ENCODE measurements at places on chromosomes 16 and 17.

- no peak for DNase-seq
These were observed 2.9 kb downstream of the FXR2 start for GRCh38 chr17:7611635-7612293.

GRCh38 chr16:50523710-50524109 lies 24.5 kb upstream of the NKD1 start:
- DNase-seq: no peak

DNA sequence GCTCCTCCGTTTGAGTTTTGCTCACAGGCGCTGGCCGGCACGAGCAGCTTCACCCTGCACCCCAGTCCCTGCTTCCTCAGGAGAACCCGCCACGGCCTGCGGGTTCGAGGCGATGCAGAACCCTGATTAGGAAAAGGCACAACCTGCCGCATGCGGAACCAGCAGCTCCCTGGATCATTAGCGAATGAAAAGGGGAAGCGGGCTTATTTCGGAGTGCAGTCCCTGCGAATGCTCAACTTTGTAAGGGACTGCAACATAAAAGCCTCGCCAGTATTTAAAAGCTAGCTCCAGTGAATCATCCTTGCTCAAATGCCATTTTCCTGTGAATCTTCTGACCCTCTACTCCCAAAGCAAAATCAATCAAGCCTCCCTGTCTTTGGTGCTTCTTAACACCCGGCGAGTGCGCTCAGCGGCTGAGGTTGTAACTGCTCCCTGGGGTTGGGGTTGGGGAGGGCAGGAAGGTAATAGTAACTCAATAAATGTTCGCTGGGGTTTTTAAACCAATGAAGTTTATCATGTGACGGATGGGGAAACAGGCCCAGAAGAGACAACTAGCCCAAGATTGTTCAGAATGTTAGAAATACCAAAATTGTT lies 678 bp upstream of the AKAP10 start:
- no peak for DNase-seq

DNA sequence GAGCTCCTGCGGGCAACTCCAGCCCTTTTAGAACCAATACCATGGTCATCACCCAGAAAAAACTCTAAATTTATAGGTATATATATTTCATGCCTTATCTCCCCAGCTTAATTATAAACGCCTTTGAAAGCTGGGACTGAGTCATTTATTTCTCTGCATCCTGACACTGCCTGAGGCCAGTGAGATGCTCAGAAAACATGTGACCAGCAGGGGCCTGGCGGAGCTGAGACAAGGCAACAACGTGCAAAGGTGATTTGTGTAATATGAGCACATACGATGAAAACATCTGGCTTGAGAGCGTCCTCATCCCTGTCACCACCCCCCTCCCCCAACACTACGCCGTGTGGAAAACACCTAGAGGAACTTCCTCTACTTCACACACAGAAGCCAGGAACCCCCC lies 22.7 kb downstream of the NXN start:
- no peak for DNase-seq

GRCh38 chr17:47674499-47674898 lies 19.5 kb upstream of the TBKBP1 start:
- DNase-seq: no peak

DNA sequence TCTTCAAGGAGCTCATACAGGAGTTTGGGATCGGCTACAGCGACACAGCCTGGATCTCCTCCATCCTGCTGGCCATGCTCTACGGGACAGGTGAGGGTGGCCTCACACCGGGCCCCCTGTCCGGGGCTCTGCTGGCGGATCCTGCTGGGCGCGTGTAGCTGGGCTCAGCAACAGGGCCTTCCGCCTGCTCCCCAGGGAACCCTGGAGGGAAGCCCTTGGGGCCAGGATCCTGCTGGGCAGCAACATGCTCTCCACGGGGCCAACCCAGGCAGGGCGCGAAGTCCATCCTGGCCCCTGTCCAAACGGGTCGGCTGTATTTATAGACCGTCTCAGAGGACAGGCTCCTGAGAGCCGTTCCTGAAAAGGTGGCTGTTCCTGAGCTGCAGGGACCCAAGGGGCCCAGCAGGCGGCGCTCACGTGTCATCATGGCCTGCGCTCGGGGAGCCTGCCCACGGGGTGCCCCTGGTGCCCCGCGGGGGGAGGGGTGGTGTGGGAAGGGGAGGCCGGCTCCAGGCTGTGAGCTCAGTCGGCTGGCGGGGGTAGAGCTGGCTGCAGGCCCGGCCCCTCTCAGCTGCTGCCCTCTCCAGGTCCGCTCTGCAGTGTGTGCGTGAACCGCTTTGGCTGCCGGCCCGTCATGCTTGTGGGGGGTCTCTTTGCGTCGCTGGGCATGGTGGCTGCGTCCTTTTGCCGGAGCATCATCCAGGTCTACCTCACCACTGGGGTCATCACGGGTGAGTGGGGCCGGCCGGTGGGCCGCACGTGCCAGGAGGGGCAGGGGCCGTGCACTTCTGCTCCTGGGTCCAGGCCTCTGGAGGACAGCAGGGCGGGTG lies 7.5 kb downstream of the SLC16A3 start:
- DNase-seq: peak; percentile 55

- peak; percentile 23 for DNase-seq
These were observed 21.7 kb downstream of the LRRC75A start for GRCh38 chr17:16470265-16470664.

GRCh38 chr17:31631766-31632165 lies 227.3 kb downstream of the COPRS start:
- DNase-seq: no peak

DNA sequence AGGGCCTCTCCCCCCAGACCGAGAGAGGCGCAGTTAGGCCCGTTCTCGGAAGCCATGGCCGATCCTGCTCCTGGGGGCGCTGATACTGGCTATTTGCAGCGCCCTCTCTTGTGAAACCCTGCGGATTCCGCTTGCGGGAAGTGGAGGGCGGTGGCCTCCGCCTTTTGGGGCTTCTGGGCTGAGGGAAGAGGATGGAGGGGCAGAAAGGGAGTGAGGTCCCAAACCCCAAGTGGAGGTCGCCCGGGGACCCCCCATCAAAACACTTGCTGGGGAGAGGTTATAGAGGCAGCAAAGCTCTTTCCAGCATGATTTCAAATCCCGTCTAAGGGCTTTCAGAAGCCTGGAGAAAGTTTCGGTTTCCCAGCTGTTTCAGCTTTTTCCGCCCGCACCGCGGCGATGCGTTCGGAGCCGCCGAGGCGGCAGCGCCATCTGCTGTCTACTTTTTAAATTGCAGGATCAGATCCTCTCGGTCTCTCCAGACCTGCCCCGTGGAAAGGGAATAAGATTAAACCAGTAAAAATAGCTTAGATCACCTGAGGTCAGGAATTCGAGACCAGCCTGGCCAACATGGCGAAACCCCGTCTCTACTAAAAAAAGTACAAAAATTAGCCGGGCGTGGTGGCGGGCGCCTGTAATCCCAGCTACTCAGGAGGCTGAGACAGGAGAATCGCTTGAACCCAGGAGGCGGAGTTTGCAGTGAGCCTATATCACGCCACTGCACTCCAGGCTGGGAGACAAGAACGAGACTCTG lies 15.8 kb downstream of the SNX20 start:
- DNase-seq: peak; percentile 23

DNA sequence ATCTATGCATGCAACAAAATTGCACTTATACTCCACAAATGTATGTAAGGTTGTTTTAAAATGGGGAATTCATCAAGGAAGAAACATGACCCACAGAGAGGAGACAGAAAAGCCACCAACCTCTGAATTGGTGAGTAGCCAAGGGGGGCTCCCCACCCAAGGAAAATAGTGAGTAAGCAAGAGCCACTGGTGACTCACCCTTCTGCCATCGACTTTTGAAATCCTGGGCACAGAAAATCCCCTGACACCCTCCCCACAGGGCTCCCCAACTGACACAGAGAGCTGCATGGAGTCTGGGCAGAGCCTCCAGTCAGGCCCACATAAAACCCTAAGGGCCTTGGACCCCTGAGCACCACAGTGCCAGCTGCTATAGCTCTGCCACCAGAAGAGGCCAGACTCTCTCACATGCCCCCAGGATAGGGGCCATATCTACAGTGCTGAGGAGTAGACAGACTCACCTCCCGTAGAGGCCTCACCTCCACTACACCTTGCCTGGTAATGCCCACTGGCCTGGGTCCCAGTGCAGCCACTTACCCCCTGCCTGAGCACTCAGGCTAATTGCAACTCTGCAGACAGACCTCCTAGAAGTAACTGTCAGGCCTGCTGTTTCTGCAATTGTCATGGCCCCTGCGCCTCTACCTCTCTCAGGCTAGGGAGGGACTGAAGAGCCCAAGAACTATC lies 244.7 kb upstream of the WSB1 start:
- DNase-seq: no peak

DNA sequence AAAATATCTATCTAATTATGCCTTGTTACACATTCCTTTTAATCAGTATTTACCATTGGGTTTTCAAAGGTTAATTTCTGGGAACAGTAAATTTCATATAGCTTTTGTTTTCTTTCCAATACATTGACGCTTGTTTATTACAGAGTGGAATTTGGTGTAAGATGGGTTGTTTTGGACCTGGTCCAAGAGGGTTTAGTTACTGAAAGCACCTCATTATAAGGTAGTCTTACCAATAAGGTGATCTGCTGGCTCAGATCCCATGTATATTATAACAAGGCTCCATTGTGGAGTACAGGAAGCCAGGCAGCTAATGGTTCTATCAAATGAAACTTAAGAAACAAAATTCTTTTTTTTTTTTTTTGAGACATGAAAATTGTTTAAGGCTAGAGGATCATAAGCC lies 87.3 kb upstream of the NACA2 start:
- no peak for DNase-seq

GRCh38 chr17:50544516-50544915 lies 2.5 kb upstream of the SPATA20 start:
- DNase-seq: no peak

- no peak for DNase-seq
These were observed 7.5 kb downstream of the NFATC2IP start for GRCh38 chr16:28958216-28958615.

GRCh38 chr16:24850289-24850938 lies 4.7 kb downstream of the SLC5A11 start:
- DNase-seq: no peak

- DNase-seq: no peak
These were observed 68.6 kb downstream of the EMP2 start for GRCh38 chr16:10511829-10512228.

GRCh38 chr16:1080801-1081733 lies 8.5 kb downstream of the SSTR5 start:
- DNase-seq: no peak

DNA sequence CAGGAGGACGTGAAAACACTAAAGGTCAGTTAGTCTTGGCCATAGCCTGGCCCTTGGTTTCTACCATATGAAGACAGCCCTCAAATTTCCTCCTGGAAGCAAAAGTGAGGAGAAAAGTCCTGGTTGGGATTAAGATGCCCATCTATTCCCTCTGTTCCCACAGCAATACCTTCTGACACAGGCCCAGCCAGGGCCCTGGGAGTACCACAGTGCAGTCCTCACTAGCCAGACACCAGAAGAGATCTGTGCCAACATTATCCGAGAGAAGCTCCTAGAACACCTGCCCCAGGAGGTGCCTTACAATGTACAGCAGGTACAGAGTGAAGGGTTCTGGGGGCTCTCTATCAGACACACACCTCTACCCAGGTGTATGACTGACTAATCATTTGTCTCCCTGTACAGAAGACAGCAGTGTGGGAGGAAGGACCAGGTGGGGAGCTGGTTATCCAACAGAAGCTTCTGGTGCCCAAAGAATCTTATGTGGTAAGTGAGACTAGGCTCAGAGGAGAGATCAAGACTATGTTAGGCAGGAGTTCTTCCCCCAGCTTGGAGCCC lies 4.1 kb downstream of the ERAL1 start:
- no peak for DNase-seq

GRCh38 chr16:10584981-10585438 lies 4.6 kb upstream of the EMP2 start:
- DNase-seq: no peak

DNA sequence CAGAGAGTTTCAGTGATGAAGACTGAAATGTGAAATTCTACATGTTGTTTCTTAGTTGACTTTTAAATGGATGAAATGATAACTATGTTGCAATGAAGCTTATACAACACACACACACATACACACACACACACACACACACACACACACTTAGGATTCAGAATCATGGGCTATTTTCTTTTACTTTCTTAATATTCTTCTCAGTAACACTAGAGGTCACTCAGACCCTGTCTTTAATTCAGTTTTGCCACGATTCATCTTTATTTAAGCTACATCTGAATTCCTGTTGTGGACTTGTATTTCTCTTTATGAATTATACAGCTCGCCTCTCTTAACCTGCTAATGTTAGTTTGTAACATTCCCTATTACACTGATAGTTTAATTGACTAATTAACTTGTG lies 109.6 kb upstream of the GOT2 start:
- DNase-seq: no peak

DNA sequence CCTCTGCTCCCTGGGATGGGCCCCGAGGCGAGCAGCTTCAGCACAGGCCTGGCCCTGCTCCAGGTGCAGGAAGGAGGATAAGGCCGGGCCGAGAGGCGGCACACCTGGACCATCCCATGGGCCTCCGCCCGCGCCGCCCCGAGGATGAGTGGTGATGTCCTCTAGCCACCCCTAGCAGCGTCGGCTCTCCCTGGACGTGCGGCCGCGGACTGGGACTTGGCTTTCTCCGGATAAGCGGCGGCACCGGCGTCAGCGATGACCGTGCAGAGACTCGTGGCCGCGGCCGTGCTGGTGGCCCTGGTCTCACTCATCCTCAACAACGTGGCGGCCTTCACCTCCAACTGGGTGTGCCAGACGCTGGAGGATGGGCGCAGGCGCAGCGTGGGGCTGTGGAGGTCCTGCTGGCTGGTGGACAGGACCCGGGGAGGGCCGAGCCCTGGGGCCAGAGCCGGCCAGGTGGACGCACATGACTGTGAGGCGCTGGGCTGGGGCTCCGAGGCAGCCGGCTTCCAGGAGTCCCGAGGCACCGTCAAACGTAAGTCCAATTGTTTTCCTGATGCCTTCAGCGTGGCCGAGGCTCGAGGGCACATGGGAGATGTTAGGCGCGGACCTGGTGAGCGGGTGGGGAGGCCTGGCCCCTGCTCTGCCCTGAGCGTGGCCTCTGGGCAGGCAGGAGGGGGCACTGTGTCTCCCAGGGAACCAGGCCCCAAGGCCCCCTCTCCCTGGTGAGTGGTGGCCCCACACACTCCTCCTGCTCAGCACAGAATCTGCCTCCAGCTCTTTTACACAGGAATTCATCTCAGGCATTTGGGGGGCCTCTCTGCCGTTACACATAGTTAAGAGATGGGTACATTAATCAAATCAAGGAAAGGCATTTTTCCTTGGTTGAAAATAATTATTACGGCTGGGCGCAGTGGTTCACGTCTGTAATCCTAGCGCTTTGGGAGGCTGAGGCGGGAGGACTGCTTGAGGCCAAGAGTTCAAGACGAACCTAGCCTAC lies 855 bp downstream of the TMEM204 start:
- DNase-seq: no peak

DNA sequence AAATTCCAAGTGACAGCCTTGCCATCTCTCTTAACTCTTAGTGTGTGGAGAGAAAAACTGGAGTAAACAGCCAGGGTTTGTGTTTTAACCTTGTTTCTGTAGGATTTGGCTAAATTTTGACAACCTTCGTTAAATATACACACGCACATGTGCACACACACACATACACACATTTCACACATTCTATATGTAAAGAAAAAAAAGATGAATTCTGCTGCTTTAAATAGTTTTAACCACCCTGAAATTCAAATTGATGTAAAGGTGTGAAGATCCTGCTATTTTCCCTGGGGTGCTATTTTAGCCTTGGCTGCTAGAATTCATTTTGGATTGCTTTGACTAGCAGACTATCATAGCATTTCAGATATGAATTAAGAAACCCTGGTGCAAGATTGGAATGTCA lies 191.9 kb downstream of the FTO start:
- no peak for DNase-seq

- DNase-seq: no peak
These were observed 162.7 kb upstream of the CDC42EP4 start for GRCh38 chr17:73474370-73474988.

GRCh38 chr17:65130832-65131231 lies 6.3 kb upstream of the RGS9 start:
- no peak for DNase-seq

Data from hypothalamus (tissue), 51 donors.